Left cardiac atrium (tissue), 4 donors: ENCODE measurements at places on chromosomes 11 and 22. TPM values are rescaled to one million over a fixed set of nuclear protein-coding genes. Genes with fewer than 3 reads are reported as not detected.

The C11orf86 gene
- not detected for total RNA-seq

The MMP13 gene
- total RNA-seq = not detected

The MS4A3 gene
- total RNA-seq = not detected

The MYOD1 gene
- not detected for total RNA-seq

DNA sequence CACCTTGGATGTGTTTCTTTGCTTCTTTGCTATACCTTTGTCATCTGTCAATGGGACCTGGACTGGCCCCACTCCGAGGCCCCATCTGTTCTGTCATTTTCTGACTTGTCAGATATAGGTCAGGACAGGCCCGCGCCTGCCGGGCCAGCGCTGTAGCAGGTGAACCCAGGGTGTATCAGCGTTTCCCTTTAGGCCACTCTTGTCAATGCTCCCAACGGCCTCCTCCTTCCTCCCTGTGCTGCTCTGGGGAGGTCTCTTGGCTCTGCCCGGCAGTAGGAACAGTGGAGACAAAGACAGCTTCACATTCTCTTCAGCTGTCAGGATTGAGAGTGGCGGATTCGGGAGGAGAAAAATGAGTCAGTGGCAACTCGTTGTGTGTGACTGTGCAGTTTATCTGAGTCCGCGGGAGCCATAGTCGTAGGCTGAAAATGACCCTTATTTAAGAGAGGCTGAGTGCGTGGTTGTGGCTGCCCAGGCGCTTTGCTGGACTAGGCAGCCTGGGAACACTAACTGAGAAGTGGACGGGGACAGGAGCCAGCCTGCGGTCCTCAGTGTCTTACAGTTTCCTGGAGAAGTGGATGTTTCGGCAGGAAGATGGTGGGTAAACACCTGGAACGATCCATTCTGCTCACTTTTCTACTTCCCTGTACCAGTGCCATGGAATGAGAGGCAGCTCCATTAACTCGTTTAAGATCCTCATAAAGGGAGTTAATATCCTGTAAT, 102.3 kb downstream of the PRR5L start:
- DNase-seq = no peak

DNA sequence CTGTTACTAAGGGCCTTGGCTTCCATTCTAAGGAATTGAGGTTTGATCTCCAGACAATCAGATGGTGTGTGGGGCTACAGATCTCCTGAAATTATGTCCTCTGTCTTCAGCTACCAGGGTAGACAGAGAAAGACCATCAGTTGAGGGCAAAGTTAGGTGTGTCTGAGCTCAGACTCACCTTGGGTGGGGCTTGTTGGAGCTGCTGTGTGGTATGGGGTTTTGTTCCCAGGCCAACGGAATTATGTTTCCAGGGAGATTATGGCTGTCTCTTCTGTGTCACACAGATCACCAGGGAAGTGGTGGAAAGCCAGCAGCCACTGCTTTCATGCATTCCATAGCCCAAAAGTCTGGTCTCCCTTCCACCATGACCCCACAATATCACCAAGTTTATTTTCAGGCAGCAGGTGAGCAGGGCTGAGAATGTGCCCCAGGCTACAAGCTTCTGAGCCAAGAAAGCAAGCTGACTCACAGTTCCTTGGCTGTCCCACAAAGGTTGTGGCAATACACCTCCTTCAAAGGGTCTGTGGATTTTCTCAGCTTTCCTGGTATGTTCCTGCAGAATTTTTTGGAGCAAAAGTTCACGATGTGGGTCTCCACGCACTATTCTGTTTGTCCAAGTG, 714.9 kb downstream of the LUZP2 start:
- DNase-seq = no peak

GRCh38 chr22:30250039-30250565, 3.5 kb upstream of the LIF start:
- no peak for DNase-seq

DNA sequence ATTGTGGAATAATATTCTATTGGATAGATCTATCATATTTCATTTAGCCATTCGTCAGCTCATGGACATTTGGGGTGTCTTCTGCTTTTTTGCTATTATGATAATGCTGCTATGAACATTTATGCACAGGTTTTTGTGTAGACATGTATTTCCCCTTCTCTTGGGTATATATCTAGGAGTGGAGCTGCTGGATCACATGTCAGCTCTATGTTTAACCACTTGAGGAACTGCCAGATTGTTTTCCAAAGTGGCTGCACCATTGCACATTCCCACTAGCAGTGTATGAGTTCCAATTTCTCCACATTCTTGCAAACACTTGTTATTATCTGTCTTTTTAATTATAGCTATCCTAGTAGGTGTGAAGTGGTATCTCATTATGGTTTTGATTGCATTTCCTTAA, 75.0 kb downstream of the C11orf65 start:
- no peak for DNase-seq
